GM23338 (cell line): ENCODE measurements at places on chromosomes 6 and 20.

- DNase-seq = no peak
Observed at GRCh38 chr6:149541139-149541538, 4.7 kb downstream of the PPIL4 start.

- DNase-seq = no peak
Observed at GRCh38 chr6:79780881-79781280, 149.8 kb downstream of the SH3BGRL2 start.

DNA sequence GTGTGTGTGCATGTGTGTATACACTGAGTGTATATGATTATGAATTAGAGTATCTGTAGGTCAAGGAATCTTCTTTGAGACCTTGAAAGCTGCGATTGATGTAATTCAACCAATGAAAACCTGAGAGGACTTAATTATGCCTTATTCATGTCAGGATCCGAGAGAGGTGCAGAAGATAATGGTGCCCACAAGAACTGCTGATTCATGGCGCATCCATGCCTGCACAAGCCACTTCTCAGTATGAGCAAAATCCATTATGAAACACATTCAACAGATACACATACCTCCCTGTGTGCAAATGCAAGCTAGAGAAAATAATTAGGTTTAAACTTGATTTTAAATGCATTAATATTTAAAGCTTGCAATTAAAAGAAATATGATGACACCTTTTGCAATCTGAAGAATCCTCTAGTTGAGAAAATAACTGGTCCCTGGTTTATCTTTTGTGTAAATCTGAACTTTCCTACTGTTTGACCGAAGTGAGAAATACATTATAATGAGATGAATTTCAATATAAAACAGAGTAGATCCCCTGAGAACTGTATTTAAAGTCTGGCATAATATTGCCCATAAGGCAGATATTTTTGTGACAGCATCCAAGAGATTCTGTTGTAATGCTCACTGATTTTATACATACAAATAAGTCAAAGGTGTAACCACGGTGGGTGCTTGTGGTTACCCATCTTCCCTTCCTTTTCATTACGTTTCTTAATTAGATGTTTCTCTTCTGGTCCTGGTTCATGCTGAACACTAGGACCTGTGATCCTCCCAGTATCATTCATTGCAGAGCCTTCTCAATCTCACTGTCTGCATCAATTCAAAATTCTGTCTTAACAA is 45.6 kb downstream of the LY86 start:
- DNase-seq = no peak

- no peak for DNase-seq
Observed at GRCh38 chr20:9482180-9482579, 32.2 kb upstream of the LAMP5 start.

DNA sequence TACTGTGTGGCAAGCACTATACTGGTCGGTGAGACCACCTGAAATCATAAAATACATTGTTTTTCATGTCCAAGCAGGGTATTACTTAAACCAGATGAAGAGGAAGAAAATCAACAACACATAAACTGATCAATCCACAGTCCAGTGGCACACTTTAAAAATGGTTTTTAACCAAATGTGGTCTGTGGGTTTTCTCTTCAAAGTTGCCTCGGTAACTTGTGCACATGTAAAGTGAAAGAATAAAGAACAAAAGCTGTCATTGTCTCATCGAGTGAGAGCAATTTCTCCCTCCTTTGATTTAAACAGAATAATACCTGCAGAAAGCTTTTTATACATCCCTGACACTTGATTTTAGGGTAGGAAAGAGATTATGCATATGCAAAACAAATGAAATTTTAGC is 3.7 kb downstream of the FLRT3 start:
- no peak for DNase-seq
